SK-N-DZ (cell line): ENCODE measurements at places on chromosomes 2 and 18.

DNA sequence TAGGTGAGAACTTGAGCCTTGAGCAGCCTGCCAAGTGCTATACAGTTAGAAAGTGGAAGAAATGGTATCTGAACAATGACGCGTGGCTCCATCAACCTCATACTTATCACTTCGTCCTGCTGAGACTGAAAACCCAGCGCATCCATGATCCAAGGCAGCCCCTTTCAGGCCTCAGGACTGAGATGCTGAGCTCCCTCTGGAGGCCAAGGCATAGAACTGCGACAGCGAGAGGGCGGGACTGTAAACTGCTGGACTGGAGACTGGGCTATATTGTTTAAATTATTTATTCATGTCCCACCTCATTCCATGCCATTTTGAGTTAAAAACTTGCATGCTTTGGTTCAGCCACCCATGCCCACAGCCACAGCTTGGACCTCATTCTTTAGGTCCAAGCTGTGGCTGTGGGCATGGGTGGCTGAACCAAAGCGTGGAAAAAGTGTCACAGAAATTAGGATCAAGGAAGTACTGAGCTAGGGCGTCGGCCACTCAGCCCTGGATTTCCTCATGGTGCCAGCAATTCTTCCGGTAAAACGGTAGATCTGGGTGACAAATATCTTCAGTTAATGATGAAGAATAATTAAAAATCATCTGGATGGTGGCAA, 195.5 kb downstream of the L3MBTL4 start:
- peak; percentile 52 for DNase-seq

DNA sequence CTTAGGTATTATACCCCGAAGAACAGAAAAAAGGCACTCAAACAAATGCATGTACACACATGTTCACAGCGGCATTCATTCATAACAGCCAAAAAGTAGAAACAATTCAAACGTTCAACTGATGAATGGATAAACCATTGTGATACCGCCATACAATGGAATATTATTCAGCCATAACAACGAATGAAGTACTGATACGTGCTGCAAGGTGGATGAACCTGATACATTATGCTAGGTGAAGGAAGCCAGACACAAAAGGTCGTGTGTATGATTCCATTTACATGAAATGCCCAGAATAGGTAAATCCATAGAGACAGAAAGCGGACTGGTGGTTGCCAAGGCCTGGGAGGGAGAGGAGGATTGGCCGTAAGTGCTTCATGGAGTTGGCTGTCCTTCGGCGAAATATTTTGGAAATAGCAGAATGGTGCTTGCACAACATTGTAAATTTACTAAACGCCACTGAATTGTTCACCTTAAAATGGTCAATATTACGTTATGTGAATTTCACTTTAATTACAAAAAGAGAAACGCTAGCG, 750 bp upstream of the RMP24 start:
- peak; percentile 45 for DNase-seq

- DNase-seq: no peak
Measured at GRCh38 chr2:47238638-47239037, 83.5 kb upstream of the STPG4 start.

GRCh38 chr2:229921101-229921891, 513 bp downstream of the TRIP12 start:
- DNase-seq: peak; percentile 69

DNA sequence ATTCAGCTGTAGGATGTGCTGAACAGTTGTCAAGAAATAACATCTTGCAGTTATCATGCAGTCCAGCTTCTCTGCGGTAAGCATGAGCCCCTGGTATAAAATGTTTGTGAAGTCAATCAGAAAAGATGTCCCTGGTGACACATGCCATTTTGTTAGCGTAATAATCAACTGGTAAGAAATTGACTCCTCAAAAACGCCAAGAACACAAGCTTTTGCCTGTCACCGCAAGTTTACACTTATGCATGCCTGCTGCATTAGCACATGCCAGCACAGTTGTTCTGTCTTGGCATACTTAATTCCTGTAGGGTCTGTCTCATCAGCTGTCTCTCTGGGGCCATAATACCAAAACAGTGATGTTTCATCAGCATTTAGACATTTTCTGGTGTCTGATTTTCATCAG, 524.8 kb upstream of the DSEL start:
- DNase-seq: no peak

DNA sequence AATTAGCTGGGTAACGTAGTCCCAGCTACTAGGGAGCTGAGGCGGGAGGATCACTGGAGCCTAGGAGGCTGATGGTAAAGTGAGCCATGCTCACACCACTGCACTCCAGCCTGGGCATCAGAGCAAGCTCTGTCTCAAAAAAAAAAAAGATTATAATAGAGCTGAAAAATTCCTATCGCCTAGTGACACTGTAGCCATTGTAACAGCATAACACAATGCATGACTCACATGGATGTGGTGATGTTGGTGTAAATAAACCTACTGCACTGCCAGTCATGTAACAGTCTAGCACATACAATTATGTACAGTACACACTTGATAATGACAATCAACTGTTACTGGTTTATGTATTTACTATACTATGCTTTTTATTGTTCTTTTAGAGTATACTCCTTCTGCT, 39.6 kb downstream of the MGAT4A start:
- no peak for DNase-seq

GRCh38 chr2:229463841-229464346, 192.8 kb upstream of the PID1 start:
- no peak for DNase-seq

- no peak for DNase-seq
Measured at GRCh38 chr2:128228894-128229293, 89.8 kb downstream of the HS6ST1 start.

DNA sequence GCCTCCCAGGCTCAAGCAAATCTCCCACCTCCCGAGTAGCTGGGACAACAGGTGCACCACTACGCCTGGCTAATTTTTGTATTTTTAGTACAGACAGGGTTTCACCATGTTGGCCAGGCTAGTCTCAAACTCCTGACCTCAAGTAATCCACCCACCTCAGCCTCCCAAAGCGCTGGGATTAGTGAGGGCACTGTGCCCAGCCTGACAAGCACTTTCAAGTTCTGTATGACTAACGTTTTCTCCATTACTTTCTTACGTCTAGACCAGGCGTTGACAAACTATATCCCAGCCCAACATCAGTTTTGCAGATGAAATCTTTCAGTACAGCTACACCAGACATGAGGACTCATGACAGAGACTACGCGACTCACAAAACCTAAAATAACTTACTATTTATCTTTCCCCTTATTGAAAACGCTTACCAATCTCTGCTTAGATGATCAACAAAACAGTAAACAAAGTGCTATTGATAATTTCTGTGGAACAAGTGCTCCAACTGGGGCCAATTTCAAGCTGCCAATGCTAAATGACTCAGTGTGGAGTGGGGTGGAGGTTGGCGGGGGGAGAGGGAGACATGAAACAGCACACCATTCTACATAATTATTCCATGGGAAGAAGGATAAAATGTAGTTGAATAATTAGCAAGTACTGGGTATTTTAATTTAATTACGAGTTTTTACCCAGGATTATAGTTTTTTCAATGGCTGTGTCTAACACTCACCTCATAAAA, 59.1 kb downstream of the SAP130 start:
- no peak for DNase-seq

DNA sequence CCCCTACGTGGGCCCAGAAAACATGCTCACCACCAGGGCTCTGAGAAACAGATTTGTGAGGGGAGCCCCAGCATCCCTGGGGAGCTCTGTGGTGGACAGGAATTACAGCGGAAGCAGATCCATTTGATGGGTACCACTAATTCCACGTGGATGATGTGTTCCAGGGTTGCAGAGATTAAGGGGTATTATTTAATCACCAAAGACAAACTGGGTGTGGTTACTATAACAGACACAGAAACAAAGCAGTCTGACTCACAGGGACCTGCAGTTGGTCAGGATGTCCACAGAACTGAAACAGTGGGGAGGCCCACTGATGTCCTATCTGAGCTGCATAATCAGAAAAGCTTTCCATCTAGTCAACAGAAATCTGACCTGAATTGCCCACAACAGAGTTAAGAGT, 65.8 kb downstream of the PSMG2 start:
- no peak for DNase-seq

GRCh38 chr18:70411876-70412435, 123.1 kb downstream of the SOCS6 start:
- DNase-seq: no peak

DNA sequence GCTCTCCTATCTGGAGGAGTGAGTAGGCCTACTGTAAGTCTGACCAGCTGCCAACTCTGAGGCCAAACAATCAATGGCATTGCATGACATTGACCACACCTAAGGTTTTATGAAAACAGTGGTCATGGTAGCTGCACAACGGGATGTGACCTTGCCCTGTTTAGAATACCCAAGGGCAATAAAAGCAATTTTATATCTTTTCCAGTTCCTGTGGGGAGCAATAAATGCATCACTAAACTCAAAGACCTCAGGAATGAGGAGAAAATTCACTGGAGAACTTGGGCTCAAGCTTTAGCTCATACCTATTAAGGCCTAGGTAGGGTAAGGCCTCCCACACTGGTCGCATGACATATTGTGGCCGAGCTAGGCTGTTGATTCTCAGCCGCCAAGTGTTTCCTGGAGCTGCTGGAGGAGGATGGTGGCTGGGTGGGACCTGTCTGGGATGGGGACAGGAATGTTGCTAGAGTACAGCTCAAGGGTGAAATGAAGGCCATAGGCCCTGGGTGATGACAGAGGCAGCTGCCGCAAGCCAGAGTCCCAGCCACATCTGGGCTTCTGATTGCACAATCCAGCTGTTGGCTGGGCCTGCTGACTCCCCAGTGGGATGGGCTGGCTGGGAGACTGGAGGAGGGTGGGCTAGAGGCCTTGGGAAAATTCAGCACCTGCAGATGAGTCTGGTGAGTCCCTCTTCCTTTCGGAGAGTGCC, 313.7 kb downstream of the CYP26B1 start:
- no peak for DNase-seq

- DNase-seq: no peak
Measured at GRCh38 chr2:166361351-166362153, 14.2 kb downstream of the SCN9A start.

GRCh38 chr2:44598330-44599119, 236.8 kb downstream of the CAMKMT start:
- DNase-seq: no peak

DNA sequence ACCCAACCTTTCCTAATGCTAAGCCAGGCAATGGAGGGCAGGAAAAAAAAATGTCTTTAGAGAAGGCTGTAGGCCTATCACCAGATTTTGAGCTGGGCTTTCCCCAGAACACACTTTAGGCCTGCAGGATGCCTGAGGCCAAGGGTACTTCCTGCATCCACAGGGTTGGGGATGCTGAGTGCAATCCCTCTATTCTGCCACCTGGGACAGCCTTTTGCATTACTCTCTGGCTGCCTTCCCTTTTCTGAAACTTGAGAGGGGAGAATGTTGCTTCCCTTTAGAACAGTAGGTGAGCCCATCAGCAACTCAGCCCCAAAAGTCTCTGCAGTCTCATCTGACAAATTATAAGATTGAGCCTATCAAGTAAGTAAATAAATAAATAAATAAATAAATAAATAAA, 195.2 kb downstream of the SLC8A1 start:
- DNase-seq: peak; percentile 53

GRCh38 chr2:154142480-154142879, 270.8 kb downstream of the GALNT13 start:
- DNase-seq: no peak

DNA sequence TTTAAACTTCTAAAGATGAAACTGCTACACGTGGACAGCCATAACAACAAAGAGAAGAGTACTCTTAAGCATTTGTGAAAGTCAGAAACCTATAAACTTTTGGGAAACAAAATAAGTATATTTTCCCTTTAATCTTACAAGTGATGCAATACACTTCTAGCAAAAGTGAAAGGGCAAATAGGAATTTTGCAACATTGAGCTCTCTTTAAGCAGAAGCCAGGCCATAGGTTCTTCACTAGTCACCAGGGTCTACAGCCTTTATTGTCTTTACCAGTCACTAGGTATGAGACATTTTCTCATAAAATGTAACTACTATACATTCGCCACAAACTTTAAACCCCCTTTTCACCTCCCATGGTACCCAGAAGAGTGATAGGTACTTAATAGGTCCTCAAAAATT, 37.5 kb downstream of the SCN1A start:
- DNase-seq: no peak

GRCh38 chr2:109721135-109721534, 73.0 kb upstream of the RGPD5 start:
- DNase-seq: no peak

GRCh38 chr2:86281066-86281700, 56.2 kb downstream of the REEP1 start:
- DNase-seq: no peak

DNA sequence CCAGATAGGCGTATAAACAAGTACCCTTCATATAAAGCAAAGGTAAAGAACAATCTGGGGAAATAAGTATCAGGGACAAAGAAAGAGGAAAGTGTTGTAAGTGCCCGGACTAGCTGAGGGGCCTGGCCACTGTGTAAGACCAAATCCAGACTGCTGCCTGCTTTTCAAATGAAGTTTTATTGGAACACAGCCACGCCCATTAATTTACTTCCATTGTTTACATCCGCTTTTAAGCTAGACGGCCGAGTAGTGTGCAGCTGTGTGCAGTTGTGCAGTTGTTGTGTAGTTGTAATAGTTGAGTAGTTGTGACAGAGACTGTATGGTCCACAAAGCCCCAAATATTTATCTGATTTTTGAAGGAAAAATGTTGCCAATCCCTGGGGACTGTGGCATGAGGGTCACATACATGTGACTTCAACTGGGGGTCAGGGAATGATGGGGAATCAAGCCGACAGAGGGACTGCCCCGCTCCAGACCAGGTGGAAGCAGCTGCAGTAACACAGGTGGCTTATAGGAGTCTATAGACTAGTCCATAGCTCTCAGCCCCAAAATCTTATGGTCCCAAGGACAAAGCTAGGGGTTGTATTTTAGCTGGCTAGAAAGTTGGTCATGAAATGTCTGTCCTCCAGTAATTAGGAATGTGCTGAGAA, 30.0 kb downstream of the FHL2 start:
- no peak for DNase-seq

GRCh38 chr18:55983433-55983832, 395.4 kb upstream of the TCF4 start:
- DNase-seq: no peak

DNA sequence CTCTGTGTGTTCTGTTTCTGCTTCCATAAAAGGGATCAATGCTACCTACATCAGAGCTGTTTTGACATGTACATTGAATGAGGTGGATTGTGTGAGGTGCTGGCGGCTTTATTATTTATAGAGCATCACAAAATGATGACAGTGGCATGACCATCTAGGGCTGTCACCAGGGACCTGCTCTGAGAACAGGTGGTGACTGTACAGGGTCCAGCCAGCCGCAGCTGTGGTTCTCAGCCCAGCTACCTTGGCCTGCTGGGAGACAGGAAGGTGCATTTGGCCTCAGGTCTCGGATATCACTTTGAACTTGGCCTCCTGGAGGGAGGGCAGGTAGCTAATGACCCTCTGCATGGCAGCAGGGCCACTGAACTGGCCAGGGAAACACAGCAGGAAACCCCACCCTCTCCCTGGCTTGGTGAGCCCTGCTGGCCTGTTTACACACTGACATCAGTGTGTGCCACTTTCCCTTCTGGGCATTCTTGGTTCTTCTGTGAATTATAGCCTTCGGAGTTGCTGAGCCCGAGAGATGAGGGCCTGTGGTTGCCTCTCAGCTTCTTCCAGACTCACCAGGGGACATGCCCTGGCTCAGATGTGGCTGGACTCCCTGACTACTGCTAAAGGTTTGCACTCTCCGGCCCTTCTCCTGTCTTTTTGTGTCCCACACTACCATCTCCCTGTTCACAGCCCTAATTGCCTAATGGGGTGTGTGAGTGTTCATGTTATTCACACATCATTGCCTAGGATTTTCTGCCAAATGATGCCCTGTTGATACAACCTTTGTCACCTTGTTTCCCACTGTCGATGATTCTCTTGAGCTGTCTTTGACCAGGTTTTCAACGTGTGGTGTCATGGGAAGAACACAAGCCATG, 109.2 kb upstream of the RAB12 start:
- DNase-seq: no peak

GRCh38 chr2:28390241-28390745, 2.4 kb upstream of the FOSL2 start:
- peak; percentile 50 for DNase-seq
